ENCODE measurements at places on chromosomes 2 and 18.

- DNase-seq: no peak
These were observed 181.4 kb downstream of the GRB14 start for GRCh38 chr2:164439885-164440284.

DNA sequence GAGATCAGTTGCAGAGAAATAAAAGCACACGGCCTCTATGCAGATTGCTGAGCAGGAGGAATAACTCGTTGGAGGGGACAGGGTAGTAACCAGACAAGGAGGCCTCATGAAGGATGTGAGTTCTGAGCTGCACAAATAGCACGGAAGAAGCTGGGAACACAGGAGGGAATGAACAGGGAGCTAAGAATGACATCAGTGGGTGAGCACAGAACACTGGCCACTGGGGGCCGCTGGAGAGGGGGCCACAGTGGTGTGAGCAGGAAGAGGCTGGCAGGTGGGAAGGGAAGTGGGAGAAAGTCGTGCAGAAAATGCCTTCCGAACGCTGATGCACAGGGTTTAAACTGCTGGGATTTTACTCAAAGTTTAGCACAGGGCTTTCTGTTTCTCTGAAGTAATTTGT, 61.0 kb downstream of the ZAP70 start:
- DNase-seq: no peak

DNA sequence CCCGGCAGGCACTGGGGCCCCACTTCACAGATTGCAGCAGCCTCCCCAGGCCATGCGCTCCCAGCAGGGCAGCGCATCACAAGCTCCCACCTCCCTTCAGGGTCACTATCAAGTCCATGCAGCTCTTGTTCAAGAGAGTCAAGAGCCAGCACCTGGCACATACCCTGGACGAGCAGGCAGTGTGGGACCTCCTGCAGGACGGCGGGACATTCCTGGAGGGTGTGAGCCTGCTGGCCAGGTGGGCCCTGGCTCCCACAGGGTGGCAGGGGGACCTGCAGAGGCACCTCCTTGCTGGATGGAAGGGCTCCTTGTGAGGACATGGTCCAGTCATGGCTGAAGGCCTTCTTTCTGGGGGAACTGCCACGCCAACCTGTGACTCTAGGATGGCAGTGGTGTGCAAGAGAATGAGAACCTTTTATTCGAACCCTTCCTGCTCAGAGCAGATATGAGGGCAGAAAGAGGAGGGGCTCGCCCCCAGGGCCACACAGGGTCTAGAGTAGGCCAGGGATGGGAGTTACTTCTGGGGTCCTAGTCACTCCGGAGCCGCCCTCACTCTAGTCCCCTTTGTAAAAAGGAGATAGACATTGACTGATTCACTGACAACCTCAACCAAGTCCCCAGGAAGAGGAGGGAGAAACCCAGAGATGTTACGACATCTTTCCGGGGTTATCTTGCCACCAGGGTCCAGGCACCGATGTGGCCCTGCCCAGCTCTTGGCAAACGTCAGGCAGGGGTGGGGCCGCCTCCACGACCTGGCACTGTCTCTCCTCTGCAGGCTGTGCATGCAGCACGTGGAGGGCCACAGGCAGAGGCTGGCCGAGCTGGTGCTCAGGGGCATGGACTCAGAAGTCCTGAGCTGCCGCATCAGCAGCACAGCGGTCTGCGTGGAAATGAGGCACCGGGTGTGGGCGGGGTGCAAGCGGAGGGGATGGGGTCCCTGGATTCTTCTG, 31.3 kb downstream of the HJURP start:
- DNase-seq: no peak

DNA sequence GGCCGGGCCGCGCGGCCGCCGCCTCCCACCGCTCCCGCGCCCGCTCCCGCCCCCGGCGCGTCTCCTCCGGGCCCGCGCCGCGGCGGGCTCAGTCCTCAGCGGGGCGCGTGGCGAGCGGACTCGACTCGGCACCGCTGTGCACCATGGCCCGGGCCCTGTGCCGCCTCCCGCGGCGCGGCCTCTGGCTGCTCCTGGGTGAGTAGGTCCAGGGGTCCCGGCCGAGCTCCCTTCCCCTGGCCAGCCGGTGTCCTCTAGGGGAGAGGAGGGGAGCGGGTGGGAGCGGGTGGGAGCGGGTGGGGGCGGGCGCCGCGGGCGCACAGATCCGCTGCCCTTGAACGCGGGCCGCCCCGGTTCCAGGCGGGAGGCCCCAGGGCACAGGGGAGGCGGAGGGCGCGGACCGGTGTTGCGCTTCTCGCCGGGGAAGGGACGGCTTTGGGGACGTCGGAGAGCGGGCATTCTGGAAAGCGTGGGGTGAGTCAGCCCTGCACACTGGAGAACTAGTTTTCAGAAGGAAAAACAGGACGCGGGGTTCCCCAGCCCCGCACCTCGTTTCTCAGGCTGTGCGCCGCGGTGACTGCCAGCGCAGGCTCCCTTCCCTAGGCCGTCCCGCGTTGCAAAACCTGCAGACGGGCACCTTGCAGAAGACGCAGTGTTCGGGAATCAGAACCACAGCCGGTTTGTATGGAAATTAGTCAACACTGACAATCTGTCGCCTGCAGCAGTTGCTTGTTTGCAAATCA, at the start of gene RAMP1:
Gene RAMP1, plus strand, starts transcription at position 91 of the 740 bp plus-strand sequence. Its CDS starts 53 bp downstream, at position 144.
- no peak for DNase-seq

DNA sequence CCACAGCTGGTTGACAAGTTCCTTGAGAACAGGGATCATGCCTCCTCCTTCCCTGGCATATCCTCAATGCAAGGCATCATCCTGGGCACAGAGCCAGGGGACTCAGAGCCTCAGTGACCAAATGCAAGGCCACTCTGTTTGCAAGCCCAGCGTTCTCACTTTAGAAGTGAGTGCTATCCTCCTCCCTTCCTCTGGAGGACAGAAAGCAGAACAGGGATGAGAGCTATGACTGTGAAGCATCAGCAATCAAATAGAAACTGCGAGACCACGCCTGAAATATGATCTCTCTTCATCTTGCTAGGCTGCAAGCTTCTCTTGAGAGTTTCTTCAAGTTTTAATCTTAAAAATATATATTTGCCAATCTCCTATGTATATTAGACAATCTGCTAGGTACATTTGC, 119.8 kb downstream of the LRATD1 start:
- no peak for DNase-seq

DNA sequence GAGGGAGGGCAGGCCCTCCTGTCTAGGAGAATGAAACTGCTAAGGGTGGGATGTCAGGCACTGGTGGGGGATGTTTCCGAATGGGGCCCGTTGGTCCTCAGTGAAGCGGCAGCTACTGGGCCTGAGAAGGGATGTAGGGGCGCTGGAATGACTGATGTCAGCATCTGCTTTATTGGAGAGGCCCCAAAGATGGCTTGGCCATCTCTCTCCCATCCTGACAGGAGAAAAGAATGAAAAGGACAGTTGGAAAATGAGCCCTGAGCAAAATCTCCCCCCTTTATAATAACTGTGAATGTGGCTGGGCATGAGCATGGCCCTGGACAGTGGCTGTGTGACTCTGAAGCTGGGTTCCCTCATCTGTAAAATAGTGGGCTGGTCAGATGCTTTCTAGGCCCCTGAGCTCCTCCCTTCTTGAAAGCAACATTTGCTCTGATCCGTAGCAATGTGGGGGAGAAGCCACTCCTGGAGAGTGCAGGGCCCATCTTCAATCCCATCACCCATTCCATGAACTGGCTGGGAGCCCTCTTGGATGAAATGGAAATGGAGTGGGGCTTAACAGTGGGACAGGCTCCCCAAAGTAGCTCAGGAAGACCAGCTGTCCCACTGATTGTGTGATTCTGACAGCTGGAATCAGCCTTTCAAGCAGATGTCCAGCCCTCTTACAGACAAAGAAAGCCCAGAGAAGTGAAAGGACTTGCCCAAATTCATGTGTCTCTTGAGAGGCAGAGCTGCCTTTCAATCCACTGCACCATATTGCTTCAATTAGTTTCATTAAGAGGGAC, 232.7 kb upstream of the SMAD2 start:
- no peak for DNase-seq

DNA sequence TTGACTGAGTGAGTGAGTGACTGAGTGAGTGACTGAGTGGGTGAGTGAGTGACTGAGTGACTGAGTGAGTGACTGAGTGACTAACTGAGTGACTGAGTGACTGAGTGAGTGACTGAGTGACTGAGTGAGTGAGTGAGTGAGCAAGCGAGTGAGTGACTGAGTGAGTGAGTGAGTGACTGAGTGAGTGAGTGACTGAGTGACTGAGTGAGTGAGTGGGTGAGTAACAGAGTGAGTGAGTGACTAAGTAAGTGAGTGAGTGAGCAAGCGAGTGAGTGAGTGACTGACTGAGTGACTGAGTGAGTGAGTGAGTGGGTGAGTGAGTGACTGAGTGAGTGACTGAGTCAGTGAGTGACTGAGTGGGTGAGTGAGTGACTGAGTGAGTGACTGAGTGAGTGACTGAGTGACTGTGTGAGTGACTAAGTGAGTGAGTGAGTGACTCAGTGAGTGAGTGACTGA, 11.9 kb downstream of the MAL start:
- DNase-seq: no peak

DNA sequence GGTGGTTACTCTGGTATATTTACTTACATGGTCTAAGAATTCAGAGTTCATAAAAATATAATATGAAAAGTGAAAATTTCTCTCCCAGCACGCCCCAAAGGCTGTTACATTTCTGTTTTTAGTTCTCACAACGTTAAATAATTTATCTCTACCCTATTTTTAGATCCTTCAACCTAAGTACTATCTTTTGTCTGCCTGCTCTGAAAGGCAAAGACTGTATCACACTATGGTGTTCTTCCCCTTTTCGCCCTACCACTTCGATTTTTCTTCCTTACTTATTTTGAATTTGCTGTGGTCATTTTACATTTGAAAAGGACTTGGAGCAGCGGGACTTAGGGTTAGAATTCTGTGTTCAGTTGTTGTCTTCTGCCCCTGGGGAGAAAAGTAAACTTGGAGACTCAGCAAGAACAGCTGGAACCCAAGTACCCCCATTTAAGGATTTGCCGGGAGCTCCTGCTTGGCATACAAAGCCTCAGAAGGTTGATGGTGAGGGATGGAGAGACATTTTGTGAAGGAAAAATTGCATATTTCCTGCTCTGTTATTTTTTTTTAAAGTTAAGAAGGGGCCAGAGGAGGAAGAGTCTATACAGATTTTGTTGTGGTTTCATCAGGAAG, 19.0 kb downstream of the ADAM23 start:
- DNase-seq: no peak

DNA sequence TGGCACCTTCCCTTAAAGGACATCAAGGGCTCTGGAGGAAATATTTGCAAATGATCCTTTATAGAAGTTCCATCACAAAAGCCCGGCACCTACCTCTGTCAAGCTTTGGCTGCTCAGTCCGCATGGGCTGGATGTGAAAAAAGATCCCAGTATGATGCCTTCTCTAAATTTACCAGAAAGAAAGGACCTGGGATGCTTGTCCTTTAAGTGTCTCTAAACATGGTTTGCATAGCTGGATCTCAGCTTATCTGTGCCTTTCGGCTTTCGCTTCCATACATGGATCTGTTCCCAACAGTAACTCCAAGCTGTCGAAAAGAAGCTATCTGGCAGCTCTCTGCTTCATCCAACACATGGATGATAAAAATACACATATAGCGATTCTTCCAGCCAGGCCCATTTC, 60.4 kb upstream of the SLC8A1 start:
- no peak for DNase-seq

- no peak for DNase-seq
These were observed 50.3 kb downstream of the GBX2 start for GRCh38 chr2:236117861-236118269.

- no peak for DNase-seq
These were observed 61.8 kb upstream of the VPS54 start for GRCh38 chr2:64081046-64081445.

- DNase-seq: no peak
These were observed 203.5 kb upstream of the TWIST2 start for GRCh38 chr2:238644095-238645081.

DNA sequence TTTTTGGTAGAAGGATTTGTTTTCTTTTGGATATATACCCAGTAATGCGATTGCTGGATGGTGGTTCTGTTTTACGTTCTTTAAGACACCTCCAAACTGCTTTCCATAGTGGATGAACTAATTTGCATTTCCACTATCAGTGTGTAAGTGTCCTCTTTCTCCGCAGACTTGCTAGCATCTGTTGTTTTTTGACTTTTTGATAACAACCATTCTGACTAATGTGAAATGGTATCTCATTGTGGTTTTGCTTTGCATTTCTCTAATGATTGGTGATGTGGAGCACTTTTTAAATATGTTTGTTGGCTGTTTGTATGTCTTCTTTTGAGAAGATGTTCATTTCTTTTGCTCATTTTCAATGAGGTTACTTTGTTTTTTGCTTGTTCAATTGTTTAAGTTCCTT, 260.9 kb upstream of the CWC22 start:
- no peak for DNase-seq

DNA sequence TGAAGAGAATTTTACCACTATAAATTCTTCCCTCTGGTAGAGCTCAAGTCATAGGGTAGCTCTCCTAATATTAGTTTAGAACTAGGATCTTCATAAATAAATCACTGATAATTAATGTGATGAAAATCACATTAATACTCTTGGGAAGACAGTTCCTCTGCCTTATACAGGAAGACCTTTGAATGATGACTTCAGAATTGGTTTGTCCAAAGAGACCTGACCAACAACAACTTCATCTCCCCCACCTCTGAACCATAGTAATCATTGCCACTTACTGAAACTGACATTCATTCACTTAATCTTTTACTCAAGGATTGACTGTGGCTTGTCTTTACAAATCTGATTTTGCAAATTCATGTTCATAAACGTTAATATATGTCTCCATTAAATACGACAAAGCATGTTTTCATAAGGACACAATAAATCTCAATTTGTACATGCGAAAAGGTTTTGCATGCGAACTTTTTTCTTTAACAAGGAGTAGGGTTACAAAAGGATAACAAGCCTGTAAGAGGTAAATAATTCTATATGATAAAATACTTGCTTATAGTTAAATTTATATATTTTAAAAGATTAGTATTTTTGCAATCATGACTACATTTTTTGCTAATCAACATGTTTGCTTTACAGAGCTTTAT, 61.4 kb downstream of the LRP1B start:
- DNase-seq: no peak

- no peak for DNase-seq
These were observed 189.7 kb downstream of the LRRTM1 start for GRCh38 chr2:80114812-80115211.
